ENCODE measurements at places on chromosomes 3 and 15.

GRCh38 chr15:90877315-90877714, 7.0 kb upstream of the FES start:
- no peak for DNase-seq

GRCh38 chr3:49135499-49135898, 2.6 kb upstream of the LAMB2 start:
- DNase-seq = no peak

DNA sequence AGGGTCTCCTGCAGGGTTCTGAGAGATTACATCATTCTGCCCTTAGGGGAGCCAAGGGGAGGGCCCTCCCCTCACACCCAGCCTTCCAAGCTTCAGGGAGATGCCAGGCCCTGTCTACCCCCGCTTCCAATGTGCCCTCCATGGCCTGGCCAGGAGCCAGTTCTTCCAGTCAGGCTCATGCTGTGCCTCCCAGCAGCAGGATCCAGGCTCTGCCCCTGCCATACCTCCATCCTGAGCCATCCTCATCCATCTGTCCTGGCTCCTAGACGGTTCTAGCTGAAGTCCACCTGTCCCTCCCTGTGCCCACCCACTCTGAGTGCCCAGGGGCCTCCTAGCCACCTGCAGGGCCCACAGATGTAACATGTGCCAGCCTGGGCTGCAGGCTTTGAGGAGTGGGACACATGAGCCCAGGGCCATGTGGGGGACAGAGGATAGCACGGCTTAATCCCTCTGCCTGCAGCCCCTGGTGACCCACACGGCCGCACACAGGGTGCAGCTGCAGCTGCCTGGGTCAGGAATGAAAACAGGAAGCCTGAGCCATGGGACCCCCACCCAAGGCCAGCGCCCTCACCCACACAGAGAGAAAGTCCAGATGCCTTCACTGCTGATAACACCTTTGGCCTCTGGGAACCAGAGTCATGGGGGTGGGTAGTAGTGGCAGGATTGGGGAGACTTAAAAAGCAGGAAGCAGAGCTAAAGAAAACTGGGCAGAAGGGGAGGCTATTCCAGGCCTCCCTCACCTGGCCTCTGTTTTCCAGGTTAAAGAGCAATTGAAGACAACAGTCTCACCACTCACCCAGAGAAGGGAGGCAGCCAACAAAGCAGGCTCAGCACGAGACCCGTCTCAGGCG, 11.8 kb downstream of the PLCD1 start:
- no peak for DNase-seq

DNA sequence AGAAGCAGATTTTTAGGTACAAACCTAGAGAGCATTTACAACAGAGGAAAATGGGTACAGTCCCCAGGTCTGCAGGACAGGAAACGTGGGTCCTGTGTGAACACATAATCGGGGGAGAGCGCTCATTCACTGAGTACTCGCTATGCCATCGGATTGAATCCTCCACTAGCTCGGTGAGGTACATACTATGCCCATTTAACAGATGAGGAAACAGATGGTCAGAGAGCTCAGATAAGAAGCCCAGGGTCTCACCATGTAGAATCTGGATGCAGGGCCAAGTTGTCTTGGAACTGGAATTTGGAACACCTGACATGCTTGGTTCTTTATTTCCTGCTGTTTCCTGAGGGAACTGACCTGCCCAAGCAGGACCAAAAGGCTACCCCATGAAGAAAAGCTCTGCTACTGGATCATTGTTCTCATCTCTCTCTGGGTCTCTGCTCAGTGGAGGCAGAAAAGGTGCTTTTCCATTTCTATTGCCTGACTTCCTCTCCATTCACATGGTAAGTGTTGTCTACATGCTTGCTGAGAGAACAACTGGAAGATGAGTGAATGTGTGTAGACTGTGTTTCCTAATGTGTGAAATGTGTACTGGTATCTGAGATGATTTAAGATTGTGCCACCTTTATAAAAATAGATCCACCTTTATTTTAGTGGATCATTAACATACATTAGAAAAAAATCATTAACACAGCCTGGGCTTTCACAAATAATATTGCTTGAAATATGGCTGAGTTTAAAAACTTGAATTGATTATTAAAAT, 89.1 kb downstream of the TGFBR2 start:
- no peak for DNase-seq

DNA sequence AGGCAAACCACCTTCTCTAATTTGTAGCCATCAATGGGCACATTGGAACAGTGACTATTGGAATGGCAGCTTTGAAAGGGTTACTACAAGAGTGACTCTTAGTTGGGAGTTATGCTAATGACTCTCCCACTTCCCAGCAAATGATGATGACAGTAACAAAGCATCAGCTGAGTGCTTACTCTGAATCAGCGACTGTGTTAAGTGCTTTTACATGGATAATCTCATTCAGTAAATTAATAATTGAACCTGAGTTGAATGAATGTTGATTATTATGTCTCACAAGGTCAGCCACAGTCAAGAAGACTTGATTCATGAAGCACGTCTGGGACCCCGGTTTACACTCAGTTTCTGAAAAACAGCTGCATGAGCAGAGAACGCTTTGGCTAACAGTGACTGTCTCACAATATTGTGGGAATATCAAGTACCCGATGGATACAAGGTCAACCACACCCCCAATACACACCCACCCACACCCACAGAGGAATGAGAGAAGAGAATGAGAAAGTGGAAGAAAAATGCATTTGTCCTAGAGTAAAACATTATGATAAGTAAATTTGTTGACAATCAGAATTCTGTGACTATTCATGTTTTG, 242.0 kb upstream of the FEZF2 start:
- no peak for DNase-seq

Data from GM12891 (cell line).